ENCODE measurements at places on chromosomes 1 and 21. TPM values are rescaled to one million over a fixed set of nuclear protein-coding genes. Genes with fewer than 3 reads are reported as not detected.

Gene DRAXIN
- 0.28 TPM for total RNA-seq

Gene SPRR2A
- total RNA-seq = 0.60 TPM

Gene CD160
- total RNA-seq = 0.60 TPM

Gene FCRL2
- total RNA-seq = 2.5 TPM

Gene PLEKHN1
- 14.3 TPM for total RNA-seq

Gene DDR2
- total RNA-seq = 19.8 TPM

Gene CFAP45
- total RNA-seq = 1.0 TPM

Gene VWA5B1
- total RNA-seq = 1.4 TPM

Gene CNIH3
- total RNA-seq = 4.3 TPM

Gene ASB17
- not detected for total RNA-seq

Gene LMX1A
- total RNA-seq = not detected

Gene NHLH1
- 0.09 TPM for total RNA-seq

Gene CDC14A
- total RNA-seq = 11.9 TPM

Gene SFN
- total RNA-seq = 44.7 TPM

Gene CFAP107
- not detected for total RNA-seq

Gene FTCD
- 51.6 TPM for total RNA-seq

Gene CD247
- total RNA-seq = 7.7 TPM

Gene RNASEL
- total RNA-seq = 12.1 TPM

Gene NBPF4
- total RNA-seq = not detected

Gene ZSCAN20
- total RNA-seq = 6.3 TPM

Gene STK40
- total RNA-seq = 39.2 TPM

Gene RERE
- 176 TPM for total RNA-seq

Gene UBL4B
- not detected for total RNA-seq

Gene GNAI3
- 8.0 TPM for total RNA-seq

Gene KMO
- total RNA-seq = 2.3 TPM

Gene GOLT1A
- total RNA-seq = 8.9 TPM

Gene LCE6A
- total RNA-seq = not detected

Gene GNG4
- not detected for total RNA-seq

Gene SLC1A7
- total RNA-seq = not detected

Gene OR10Z1
- total RNA-seq = not detected

Gene OR6K3
- not detected for total RNA-seq

Gene KIF26B
- 10.7 TPM for total RNA-seq

Gene TMEM54
- 45.9 TPM for total RNA-seq

Gene KRTAP12-2
- total RNA-seq = not detected

Gene ADCY10
- total RNA-seq = 0.22 TPM

Gene LIPI
- not detected for total RNA-seq

Gene AKR7A2
- total RNA-seq = 53.1 TPM

Gene C4BPA
- total RNA-seq = 45.7 TPM

Gene CHML
- 7.3 TPM for total RNA-seq

Gene CCDC24
- 24.3 TPM for total RNA-seq

Gene PTGS2
- 2.7 TPM for total RNA-seq

Gene G0S2
- total RNA-seq = 15.5 TPM

Gene MYOM3
- 13.5 TPM for total RNA-seq
